Choroid plexus epithelial cell (primary cell): ENCODE measurements at places on chromosomes 2 and 18.
A peak's percentile ranks its signal among the peaks of the same experiment; 100 is the strongest.

GRCh38 chr2:169670215-169670651 is 24.0 kb downstream of the CFAP210 start:
- peak; percentile 39 for DNase-seq

DNA sequence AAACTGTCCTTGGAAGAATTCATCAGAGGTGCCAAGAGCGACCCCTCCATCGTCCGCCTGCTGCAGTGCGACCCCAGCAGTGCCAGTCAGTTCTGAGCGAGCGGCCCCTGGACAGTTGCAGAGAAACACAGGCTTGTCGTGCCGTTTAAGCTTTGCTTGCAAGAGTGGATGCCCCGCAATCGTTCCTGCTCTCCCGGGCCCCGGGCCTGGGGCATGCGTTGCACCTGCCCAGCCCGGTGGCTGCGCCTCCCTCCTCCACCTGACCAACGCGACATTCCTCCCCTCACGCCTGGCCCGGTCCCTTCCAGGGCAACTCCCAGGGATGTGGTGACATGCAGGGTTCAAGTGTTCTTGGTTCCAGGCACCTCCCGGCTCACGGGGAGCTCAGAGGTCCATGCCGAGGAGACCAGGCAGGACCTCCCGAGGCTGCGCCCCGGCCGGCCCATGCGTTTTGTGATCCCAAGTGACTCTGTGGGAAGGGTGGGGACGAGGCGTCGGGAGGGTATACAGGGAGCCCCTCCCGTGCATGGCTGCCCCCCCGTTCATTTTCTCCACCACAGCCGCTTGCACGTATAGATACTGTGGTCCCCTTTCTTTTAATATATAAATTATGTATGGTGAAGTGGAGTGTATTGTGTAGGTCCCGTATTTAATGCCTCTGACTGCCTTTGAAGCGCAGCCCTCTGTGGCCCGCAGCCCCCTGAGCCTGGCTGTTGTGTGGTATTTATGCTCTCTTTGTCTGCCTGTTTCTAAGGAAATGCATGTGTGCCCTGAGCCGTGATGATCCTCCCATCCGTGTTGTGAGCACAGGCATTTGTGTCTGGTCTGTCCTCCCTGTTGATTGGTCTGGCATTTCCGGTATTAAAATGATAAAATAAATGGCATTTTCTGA is 21.2 kb downstream of the ODC1 start:
- no peak for DNase-seq

DNA sequence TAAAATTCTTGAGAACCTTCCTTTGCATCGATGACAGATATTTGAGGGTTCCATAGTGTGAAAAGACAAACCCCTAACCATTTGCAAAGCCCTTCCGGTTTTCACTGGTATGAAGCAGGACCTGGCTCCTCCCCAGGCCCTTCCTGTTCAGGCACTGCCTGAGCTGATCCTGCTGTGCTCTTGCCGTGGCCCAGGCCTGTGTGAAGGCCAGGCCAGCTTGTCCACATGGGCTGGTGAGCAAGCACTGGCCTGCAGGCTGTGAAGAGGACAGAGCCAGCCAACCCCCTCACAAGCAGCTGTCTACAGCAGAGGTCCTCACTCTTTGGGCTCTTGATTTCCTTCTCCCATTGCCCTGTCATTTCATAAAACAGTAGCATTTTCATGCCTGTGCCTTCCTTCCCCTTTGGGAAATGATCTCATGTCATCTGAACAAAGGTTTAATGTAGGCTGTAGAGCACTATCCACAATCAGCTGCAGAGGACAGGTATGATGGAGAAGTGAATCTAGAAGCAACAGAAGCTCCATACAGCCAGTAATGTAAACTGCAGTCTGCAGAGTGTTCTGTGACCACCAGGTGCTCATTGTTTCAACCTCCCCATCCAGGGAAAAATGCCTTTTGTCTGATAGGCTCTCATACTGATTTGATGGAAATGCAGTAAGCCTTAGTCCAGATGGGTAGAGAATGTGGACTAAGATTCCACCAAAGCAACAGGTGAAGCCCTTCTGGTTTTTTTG is 19.8 kb downstream of the MPHOSPH10 start:
- DNase-seq = peak; percentile 68

- peak; percentile 23 for DNase-seq
Measured at GRCh38 chr2:48120759-48121242, 214.5 kb upstream of the FBXO11 start.

GRCh38 chr2:68845043-68845442 is 26.2 kb downstream of the BMP10 start:
- DNase-seq = no peak

GRCh38 chr2:70041663-70042062 is 45.6 kb upstream of the PCBP1 start:
- peak; percentile 6 for DNase-seq

DNA sequence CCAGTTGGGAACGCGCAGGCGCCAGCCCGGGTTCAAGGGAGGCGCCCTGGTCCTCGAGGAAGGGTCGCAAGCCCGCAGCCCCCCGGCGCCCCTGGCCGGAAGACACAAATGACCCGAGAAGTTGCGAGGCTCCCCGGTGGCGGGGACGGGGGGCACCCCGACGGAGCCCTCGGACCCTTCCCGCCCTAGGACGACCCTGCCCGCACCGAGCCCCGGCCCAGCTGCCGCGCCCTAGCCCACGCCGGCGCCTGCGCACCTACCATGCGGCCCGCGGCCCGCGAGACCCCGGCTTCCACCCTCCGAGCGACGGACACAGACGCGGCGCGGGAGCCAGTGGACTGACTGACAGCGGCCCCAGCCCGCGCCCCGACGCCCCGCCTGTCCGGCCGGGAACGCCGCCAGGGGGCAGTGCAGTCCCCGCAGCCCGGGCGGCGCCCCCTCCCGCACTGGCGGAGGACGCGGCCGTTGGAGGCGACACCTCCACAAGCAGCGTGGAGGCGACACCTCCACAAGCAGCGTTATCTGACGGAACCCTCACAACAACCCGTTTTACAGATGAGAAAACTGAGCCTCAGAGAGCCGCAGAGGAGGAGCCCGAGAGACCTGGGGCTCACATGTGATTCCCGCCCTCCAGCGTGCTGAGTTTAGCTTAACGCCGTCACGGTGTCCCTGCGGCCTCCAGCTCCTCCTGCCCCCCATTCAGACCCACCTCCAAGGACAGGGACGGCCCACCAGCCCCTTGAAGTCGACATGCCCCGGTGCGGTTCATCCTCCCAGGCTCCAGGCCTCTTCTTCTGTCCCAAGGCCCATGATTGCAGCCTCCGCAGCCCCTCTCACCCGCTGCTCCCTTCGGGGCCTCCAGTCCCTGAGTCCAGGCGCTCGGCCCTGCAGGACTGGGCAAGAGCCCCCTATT is at the start of gene NMUR1:
NMUR1 (minus strand) TSS at position 347 of the 913 bp plus-strand sequence; CDS start at position 263, 84 bp downstream.
- no peak for DNase-seq

GRCh38 chr2:45182667-45183295 is 173.5 kb upstream of the SIX2 start:
- peak; percentile 54 for DNase-seq

- DNase-seq = peak; percentile 92
Measured at GRCh38 chr2:128736689-128737545, 418.2 kb upstream of the HS6ST1 start.

GRCh38 chr2:154173919-154174318 is 302.2 kb downstream of the GALNT13 start:
- DNase-seq = no peak

GRCh38 chr2:121257480-121257840 is 27.5 kb downstream of the TFCP2L1 start:
- DNase-seq = no peak

GRCh38 chr2:205439621-205440020 is 242.7 kb upstream of the NRP2 start:
- no peak for DNase-seq

GRCh38 chr18:57954935-57955334 is 89.1 kb upstream of the NEDD4L start:
- no peak for DNase-seq
